ENCODE measurements at places on chromosomes 7 and 10.

GRCh38 chr10:15718694-15719048 lies 1.1 kb downstream of the ITGA8 start:
- no peak for DNase-seq

- DNase-seq: no peak
Measured at GRCh38 chr10:117135026-117135372, 3.1 kb downstream of the VAX1 start.

- no peak for DNase-seq
Measured at GRCh38 chr7:2402687-2403013, 761 bp upstream of the CHST12 start.

DNA sequence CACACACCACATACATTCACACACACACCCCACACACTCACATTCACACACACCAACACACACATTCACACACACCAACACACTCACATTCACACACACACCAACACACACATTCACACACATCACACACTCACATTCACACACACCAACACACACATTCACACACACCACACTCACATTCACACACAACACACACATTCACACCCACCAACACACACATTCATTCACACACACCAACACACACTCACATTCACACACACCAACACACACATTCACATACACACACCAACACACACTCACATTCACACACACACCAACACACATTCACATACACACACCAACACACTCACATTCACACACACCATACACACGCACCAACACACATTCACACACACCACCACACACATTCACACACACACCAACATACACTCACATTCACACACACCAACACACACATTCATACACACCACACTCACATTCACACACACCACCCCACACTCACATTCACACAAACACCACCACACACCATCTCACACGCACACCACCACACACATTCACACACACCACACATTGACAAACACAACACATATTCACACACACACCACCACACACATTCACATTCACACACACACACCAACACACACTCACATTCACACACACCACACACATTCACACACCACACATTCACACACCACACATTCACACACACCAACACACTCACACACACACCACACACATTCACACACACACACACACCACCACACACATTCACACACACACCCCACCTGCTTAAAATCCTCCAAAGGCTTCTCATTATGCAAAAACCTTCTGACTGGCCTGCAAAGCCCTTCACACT lies 9.0 kb downstream of the TAS2R40 start:
- no peak for DNase-seq

- DNase-seq: no peak
Measured at GRCh38 chr10:28903063-28903462, 225.7 kb downstream of the BAMBI start.

Measured in NCI-H446 (cell line).